ENCODE measurements at places on chromosomes 11 and 22.

GRCh38 chr22:28398981-28399380 is 280.7 kb downstream of the TTC28 start:
- no peak for DNase-seq

DNA sequence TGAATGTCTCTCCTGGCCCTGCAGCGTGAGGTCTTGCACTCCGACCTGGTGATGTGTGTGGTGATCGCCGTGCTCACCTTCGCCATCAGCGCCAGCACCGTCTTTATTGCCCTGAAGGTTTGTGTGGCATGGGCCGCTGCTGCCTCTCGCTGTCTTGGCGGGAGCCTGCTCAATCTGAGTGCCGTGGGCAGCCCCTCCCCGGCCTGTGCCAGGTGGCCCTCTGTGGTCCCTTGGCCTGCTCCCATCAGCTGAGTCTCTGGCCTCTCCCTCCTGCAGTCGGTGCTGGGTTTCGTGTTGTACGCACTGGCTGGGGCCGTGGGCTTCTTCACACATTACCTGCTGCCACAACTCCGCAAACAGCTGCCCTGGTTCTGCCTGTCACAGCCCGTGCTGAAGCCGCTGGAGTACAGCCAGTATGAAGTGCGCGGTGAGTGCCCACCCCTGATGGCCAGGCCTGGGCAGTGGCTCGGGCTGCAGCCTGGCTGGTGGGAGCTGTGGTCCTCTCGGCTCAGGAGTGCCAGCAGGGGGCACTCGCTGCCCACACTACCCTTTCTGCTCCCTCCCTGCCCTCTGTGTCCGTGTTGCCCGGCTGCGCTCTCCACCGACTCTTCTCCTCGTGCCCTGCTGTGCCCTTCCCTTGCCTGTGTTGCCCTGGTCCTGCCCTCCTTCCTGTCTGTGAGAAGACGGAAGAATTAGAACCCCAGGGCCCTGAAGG is 10.2 kb downstream of the PCNX3 start:
- DNase-seq = peak; percentile 79

- DNase-seq = no peak
Observed at GRCh38 chr11:107275632-107276031, 182.0 kb downstream of the CWF19L2 start.

GRCh38 chr11:14320020-14320419 is 39.0 kb downstream of the RRAS2 start:
- DNase-seq = no peak

- no peak for DNase-seq
Observed at GRCh38 chr11:75980031-75980430, 165.0 kb downstream of the UVRAG start.

DNA sequence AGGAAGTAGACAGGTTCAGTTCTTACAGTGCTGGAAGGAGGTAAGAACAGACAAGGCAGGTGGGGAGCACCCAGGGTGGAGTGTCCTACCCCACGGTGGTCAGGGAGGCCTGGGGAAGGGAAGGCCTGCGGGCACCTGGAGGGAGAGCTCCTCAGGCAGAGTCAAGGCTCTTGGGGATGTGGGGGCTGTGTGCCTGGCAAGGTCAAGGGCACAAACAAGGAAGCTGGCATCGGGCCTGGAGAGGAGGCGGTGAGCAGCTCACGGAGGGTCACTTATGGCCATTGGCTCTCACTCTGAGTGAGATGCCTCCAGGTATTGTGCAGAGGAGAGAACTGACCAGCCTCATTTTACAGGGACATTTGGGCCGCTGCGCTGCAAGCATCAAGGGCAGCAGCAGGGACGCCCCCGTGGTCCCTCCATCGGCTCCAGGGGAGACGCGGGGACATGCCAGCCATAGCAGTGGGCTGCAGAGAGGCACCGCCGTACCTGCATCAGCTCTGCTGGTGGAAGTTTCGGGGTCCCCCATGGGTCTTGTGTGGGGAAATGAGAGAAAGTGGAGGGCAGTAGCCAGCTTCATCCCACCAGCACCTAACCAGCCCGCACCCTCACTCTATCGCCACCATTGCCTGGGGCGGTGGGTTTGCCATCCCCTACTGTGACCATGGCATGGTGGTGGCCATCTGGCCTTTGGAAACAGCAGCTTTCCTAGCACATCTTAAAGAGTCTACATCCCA is 37.5 kb upstream of the RTL6 start:
- no peak for DNase-seq

- DNase-seq = no peak
Observed at GRCh38 chr11:2521733-2522630, 77.2 kb downstream of the KCNQ1 start.

DNA sequence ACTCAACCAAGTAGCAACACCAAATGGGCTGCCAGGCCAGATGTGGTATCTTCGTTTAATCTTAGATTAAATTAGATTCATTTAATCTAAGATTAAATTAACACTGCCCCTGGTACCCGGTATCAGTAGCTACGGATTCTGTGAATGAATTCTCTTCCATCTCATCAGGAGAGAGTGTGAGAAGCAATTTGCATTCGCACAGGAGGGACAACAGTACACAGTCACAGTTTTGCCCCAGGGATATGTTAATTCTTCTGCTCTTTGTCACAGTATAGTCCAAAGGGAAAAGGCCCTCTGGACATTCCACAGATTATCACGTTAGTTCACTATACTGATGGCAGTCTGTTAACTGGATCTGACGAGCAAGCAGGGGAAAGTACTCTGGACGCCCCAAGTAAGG is 22.9 kb downstream of the ASCL2 start:
- no peak for DNase-seq

DNA sequence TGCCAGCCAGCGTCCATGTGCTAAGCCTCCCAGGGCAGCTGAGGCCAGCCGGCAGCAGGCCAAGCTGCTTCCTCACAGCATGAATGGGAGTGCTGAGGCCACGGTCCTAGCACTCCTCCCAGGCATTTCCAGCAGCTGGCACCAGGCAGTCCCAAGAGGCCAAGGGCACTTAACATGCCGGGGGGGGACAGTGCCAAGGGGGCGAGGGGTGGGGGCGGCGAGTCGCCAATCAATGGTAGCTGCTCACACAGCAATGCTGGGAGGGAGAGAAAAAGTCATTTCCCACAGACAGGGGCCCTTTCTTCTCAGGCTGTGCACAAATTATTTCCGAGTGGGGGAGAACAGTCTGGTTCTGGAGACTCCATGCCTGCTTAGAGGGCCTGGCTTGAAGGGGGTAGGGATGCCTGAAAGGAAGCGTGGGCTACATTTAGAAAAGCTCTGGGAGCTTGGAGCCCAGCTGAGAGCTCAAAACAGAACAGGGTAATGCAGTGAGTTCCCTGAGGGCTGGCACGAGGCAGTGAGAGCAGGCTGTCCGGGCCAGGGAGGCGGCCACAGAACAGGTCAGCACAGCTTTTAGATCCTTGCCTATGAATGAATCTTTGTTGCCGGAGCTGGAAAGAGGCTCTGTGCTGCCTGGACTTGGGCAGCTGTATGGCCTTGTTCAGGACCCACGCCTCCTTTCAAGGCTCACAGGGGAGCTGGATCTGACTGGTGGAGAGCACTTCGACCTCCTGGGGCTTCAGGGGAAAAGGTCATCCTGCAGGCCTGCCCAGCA is 14.4 kb upstream of the TBC1D10A start:
- peak; percentile 38 for DNase-seq

DNA sequence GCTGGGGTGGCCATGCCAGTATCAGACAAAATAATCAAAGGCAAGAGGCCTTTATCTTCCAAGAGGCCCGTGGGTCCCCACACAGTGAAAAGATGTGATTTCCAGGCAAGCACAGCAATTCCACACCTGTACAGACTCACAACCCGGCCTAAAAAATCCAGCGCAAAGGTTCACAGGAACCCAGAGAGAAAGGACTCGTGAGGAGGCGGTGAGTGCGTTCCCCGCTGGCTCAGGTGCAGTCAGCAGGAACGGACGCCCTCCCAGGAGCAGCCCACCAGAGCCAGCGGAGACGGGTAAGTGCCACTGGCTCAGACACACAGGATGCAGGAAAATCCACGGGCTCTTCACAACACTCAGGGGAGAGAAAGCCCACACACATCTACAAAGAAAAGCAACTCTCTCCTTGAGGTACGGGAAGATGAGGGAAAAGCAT is 4.4 kb downstream of the TOLLIP start:
- no peak for DNase-seq
